ENCODE measurements at places on chromosomes 4 and X.

- no peak for DNase-seq
Measured at GRCh38 chrX:88789825-88790224, 42.8 kb downstream of the CPXCR1 start.

- no peak for DNase-seq
Measured at GRCh38 chr4:55378617-55379467, 16.9 kb upstream of the TMEM165 start.

- DNase-seq, result no peak
Measured at GRCh38 chrX:135396566-135396965, 25.2 kb upstream of the SMIM10L2A start.

DNA sequence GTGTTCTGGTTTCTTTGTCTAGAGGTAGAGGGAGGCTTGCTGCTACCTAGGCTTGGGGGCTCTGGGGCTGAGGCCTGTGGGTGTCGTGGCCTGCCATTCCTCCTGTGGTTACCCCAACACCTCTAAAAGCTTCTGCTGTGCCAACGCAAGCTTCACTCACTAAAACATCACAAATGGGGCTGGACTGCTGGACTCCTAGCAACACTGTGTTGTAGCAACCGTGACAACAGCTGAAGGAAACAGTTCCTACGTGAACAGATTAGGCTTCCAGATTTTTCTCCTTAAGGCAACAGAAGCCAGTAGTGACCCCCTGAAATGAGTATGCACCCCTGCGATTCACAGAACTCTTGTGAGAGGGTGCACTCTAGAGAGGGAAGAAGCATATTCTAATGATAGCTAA lies 138.3 kb upstream of the TEX13D start:
- DNase-seq, result no peak

DNA sequence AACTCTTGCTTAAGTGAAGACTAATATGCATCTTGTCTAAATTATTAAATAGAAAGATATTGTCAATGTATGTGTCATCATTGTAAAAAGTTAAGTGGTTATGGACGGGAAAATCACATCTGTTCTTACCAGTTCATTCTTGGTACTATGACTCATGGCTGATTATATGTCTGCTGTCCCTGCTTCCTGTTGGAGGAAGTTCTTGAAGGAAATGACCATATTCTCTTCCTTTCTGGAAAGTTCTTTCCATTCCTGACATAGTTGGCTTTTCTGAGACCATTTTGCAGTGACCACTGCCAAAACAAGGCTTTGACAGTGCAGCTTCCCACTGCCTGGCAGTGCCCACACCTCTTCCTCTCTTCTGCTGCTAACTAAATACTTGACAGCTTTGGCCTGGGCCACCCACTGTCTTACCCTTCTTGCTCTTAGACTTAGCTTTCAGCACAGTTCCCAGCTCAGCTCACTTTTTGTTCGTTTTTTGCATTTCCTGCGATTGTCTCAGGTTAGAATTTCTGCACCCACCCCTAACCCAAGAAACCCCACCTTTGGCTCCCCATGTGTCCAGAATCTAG lies 13.2 kb upstream of the CLDN24 start:
- DNase-seq, result peak; percentile 56

DNA sequence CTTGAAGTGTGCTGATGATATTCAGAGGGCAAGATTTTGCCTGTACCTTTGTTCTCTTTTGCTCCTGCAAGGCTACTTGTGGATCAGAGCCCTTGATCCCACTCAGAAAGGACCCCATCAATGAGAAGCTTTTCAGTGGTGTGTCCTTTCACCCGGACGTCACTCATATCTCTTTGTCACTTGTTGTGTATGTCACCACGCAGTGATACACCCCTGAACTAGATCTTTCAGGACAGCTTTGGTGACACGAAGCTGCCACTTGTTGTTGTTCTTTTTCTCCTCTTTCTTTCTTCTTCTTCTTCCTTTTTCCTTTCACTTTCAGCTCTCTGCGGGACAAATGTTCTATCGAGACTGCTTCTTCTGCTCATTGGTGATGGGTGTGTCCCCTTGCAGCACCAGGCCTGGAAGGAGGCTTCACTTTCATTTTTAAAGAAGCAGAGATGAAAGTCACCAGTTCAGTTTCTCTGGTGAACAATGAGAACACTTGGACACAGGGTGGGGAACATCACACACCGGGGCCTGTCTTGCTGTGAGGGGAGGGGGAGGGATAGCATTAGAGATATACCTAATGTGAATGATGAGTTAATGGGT lies 83.6 kb downstream of the NBDY start:
- DNase-seq, result no peak

DNA sequence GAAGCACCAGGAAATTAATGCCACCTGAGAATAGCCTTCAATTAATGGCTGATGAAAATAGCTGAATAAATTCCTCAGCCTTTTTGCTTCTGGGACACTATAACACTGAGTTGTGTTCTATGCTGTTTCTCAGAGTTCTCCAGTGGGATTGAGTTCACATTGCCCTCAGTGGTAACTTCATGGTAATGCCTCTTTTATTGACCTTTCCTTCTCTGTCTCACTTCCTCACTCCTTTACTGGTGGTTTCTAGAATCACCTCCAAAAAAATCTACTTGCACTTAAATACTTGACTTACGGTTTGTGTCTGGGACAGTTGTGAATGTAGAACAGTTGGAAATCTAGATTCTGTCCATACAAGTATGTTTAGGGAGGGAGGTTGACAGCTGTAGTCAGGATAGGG lies 293.7 kb downstream of the PPP1R2C start:
- no peak for DNase-seq

- no peak for DNase-seq
Measured at GRCh38 chrX:118554511-118554910, 58.9 kb downstream of the DOCK11 start.

DNA sequence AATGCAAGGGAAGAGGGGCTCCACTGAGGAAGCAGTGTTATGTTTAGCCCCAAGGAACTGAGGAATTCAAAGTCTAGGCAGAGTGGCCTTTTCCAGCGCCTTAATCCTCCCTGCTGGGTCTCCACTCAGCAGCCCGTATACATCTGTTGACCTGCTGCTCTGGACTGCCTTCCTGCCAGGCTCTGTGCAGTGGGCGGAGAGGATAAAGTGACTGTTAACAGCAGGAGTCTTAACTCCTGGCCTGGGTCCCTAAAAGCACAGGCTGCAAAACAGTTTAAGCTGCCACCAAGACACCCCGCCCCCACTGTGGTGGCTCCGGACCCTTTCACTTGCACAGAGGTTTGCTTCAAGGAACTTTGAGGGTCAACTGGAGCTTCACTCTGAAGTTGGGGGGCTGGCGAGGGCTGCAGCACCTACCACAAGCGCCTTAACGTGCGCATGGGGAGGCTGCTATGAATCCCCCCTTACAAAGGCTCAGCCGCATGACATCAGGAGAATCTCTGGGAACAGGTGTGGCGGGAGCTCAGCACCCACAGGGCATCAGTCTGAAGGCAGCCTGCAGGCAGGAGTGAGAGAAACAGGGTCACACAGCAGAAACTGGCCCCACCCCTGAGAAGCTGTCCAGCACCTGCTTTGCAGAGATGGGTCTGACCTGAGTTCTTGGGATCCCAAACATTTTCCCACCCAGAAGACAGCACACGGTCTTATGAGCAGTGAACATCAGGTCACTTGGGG lies 358.2 kb upstream of the GATB start:
- no peak for DNase-seq

DNA sequence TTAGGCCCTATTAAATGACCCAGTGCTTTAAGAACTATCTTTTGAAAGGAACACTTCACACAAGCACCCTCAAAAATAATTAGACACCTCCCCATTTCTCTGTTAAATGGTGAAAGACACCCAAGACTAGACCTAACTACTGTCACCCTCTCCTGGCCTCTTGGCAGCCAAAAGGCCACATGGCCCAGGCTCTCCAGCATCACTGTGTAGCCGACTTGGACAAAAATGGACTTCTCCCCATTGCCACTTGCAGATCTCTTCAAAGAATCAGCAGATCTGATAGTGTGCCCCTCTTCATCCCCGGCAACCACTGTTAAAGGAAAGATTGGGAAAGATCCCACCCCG lies 2.0 kb downstream of the MID1IP1 start:
- no peak for DNase-seq

- no peak for DNase-seq
Measured at GRCh38 chrX:103417933-103418332, 41.6 kb downstream of the BEX3 start.

DNA sequence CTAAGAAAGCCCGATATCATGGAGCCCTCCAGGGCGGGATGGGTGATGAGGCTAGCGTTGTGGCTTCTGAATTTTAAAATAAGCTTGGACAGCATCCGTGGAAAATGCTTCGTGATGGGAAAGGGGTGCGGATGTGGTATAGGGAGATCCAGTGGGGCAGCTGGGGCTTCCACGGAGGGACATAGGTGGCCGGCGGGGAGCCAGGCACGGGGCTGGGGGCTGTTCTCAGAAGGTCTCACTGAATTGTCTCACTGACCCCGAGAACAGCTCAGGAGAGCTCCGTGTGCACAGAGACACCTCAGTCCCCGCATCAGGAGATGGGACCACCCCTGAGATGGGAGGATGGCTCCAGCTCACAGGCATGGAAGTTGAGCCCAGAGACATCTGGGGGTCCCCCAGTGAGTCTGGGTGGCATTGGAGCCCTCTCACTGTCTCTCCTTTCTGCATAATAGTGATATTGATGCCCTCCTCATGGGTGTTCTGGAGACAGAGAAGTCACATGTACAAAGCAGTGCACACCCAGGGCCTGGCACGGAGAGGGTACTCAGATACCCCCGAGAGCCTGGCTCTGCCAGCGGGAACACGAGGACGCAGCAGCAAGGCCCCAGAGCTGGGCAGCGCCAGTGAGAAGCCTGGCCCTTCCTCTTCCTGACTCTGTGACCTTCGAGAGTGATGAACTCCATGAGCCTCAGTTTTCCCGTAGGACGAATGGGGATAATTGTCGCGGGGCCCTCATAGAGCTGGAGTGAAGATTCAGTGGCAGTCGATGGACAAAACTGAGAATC lies 70.6 kb upstream of the PSAPL1 start:
- DNase-seq, result no peak

DNA sequence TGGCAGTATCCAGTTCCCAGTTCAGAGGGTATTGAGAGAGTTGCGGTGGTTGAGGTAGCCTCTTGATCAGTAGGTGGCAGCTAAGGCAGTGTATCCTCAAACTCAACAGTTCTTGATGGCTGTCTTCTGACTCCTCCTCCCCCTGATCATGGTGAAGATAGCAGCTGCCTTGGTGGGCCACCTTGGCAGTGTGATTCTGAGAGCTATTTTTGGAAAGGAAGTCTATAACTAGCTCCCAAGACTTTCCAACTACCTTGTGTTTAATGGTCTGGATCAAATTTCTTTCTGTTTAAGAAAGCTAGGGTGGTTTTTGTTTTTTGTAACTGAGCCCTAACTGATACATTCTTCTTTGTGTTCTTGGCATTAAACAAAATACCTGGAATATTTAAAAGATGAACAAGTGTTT lies 10.5 kb upstream of the TBC1D19 start:
- DNase-seq, result peak; percentile 12

DNA sequence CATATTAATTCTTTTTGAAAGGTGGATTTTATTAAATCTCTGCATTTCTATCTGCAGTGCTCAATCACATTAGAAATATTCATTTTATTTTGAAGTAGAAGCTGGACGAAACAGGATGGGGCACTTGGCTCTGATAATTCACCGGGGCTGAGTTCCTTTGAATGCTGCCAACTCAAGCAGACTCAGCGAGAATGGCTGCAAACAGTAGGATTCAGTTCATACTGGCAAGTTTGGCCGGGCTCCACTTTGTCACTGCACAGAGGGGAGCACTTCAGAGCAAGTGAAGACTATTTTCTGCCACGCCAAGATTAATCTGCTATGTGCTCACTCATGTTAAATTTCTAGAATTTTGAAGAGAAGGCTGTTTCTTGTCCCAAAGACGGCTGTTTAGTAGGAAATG lies 30.7 kb upstream of the KLHL8 start:
- no peak for DNase-seq

DNA sequence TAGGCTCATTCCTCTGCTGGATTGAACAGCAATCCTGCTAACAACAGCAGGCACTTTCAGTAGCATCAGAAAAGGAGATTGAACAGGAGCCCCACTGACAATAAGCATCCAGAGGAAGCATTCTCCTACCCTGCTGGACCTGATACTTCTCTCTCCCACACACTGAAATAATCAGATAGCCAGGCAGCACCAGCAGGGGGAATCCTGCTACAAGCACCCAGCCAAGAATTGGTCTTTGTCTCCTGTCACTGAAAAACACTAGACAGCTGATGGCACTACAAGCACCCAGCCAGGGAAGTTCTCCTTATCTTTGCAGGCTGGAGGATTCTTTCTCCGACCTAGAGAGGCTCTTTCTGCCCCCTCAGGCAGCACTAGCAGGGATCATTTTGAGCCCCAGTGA lies 444.3 kb upstream of the GRIA3 start:
- no peak for DNase-seq

DNA sequence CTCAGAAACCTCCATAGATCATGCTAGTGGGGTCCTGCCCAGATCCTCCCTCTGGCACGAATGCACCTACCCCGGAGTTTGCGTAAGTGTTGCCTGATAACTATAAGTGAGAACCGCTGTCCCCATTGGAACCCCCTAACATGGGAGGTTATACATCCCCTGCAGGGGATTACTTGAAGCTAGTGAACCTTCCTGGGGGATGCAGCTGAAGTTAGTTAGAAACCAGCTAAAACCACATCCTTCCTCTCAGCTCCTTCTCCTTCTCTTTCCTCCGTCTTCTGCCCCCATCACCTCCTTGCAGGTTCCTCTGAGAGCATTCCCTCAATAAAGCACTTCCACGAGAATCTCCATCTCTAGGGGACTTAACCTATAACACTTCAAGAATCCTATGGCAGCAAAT lies 95.0 kb downstream of the ZNF827 start:
- no peak for DNase-seq

GRCh38 chrX:72392042-72392441 lies 86.3 kb upstream of the CITED1 start:
- no peak for DNase-seq

DNA sequence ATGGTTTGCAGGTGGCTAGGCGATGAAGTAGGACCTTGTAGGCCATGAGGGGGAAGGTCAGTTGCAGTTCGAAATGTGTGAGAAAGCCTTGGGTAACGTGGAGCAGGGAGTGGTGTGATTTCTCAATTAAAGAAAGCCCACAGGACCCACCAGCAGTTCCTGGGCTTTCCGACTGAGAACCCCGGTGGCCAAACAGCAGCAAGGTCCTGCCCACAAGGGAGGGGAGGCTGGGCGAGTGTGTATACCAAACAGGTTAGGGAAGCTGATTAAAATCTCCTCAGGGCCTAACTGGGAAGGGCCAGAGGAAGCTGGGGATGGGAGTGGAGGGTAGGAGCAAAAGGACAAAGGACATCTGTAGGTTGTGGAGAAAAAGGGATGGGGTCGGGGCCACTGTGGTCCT lies 2.4 kb downstream of the ATP6AP1 start:
- DNase-seq, result peak; percentile 81

- no peak for DNase-seq
Measured at GRCh38 chrX:111649638-111650037, 31.3 kb upstream of the ALG13 start.

All from NB4 (cell line).